ENCODE measurements at places on chromosomes 1 and 21.

GRCh38 chr1:208581667-208582066 is 337.5 kb upstream of the PLXNA2 start:
- DNase-seq, result no peak

GRCh38 chr21:42566524-42567213 is 53.0 kb downstream of the SLC37A1 start:
- DNase-seq, result no peak

DNA sequence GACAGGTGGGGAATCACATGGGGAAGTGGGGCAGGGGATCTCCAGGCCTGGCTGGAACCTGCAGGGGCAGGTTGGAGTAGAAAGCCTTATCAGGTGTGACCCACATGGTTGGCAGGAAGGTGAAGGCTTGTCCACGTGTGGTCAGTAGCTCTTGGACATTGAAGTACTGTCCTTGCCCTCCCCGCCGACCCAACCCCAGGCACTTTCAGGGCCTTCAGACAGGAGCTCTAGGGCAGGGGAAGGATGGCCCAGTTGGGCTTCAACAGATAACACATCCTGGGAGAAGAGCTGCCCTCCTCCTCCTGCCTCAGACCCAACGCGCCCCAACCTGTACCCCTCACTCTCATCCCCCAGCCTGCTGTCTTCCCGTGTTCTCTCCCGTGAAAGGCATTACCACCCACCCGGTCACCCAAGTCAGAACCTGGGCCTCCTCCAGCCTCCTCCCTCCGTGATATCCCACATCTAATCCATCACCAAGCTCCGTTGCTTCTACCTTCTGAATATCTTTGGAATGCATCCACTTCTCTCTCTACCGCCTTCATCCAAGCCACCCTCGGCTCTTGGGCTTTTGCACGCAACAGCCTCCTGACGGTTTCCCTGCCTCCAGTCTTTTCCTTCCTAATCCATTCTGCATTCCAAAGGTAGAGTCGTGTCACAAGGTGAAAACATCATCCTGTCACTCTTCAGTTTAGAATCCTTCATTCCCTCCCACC is 15.9 kb downstream of the PTPRF start:
- DNase-seq, result no peak

- DNase-seq, result no peak
These were observed 37.3 kb upstream of the LPAR3 start for GRCh38 chr1:84930329-84930728.

DNA sequence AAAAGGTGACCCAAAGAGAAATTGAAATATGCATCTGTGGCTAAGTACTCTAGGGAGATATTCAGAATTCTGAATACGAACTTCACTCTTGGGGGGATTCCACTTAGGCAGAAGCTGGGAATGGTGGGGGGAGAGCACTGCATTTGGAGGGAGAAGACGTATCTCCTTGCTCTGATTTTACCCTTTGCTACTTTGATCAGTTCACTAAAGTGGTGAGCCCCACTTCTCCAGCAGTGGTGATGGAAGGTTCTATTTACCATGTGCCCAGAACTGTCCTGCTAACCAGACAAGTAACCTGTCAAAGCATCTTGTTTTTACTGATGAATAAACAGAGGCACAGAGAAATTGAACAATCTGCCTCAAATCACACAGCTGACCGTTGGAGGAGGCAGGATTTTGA is 483.4 kb downstream of the SIPA1L2 start:
- no peak for DNase-seq

GRCh38 chr21:31011412-31011811 is 26.9 kb downstream of the KRTAP19-8 start:
- DNase-seq, result no peak
